ENCODE measurements at places on chromosomes 2 and 18. TPM values are rescaled to one million over a fixed set of nuclear protein-coding genes. Genes with fewer than 3 reads are reported as not detected.

- DNase-seq = peak; percentile 94
Measured at GRCh38 chr18:58201733-58202730, 158.0 kb downstream of the NEDD4L start.

- DNase-seq = peak; percentile 42
Measured at GRCh38 chr18:30889519-30890301, 152.8 kb downstream of the DSC3 start.

- no peak for DNase-seq
Measured at GRCh38 chr18:49364821-49365220, 95.6 kb downstream of the DYM start.

DNA sequence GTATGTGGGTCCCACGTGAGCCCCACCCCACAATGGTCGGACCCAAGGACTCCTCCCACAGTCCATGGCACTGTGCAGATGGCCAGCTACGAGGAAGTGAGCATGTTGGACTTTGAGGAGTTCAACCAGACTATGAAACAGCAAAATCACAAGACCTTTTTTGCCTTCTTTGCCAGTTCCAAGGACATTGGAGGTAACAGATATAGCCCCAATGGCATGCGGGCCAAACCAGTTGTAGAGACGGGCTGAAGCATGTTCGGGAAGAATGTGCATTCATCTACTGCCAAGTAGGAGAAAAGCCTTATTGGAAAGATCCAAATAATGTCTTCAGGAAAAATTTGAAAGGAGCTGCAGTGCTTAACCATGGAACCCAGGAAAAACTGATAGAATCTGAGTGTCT, 12.6 kb downstream of the DNER start:
- no peak for DNase-seq

The UGP2 gene
- total RNA-seq = 45.1 TPM

GRCh38 chr2:88016960-88017779, 823 bp upstream of the RNU2-63P start:
- peak; percentile 68 for DNase-seq

The MDH1B gene
- total RNA-seq = 0.29 TPM

DNA sequence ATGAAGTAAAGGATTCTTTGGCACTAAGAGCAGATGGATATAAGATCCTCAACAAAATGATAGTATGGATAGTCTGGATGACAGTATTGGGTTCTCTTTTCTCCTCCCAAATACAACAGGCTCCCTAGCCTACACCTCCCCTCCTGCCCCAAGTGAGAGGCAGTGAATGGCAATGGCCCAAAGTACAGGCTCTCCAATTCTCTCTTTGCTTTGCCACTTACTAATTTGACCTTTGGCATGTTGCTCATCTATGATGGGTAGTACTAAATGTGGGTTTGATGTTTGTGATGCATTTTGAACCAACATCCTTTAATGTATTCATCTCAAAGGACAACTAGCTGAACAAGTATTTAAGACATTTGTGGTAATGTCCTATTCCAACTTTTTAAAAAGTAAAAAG, 65.9 kb downstream of the EIF5B start:
- no peak for DNase-seq

DNA sequence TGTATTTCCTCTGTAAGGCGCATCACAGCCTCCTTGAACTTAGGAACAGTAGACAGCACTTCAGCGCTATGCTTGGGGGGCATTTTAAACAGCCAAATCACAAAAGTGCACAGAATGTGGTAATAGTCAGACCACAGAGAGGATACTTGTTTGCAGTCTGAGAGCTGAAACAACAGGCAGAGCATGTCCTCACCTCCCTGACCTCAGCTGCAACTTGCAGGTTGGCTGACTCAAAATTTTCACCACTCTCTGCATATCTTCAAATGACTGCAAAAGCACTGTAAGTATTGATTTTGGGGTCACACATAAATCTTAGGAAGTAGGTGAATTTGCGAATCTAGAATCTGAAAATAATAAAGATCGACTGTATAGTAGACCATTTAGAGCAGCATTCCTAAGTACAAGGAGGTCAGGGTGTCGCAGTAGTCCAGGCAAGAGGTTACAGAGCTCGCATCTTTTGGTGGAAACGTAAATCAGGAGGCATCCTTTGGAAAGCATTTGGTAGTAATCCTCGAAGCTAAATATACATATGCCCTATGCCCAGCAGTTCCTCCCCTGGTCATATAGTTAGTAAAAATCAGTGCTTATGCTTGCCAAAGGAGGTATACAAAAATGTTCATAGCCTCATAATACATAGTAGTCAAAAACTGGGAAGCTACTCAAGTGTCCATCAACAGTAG, 108.2 kb upstream of the MYCN start:
- DNase-seq = no peak

The RBM44 gene
- total RNA-seq = 0.32 TPM

The ZNF396 gene
- total RNA-seq = not detected

DNA sequence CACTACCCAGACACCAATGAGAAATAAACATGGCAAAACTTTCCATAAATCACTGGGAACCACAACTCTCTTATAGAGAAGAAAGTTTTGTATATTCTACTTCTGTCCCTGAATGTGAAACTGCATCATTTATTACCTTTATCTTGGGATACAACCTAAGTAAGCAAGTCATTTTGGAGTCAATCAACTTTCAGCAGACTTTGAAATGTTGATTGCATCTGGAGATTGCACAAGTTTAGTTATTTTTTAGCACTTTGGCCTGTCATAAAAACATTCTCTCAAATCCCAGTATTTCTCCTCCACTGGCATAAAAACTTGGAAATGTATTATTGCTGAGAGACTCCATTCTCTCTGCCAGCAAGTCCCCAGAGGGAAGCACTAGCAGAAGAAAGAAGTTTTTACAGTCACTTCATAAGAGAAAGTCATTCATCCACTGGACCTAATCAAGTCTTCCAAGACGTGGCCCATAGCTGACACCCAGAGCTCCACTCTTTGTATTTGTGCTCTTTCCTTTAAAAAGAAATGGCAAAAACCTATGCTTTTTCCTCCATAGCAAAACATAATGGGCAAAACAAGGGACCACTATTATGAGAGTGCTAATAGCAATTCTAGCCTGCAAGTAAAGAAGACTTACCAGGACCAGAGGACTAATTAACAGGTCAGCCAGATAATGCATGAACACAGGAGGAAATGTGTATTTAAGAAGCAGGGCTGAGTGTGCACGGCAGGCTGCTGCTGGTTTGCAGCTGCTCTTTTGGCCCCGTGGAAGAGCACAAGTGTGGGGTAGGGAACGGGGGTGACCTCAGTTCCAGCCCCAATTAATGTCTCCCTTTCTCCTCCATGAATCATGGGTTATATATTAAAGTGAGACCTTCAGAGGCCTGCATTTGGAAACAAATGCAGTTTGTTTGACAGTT, 171.5 kb downstream of the INO80D start:
- DNase-seq = no peak

The FBXO48 gene
- 0.73 TPM for total RNA-seq

DNA sequence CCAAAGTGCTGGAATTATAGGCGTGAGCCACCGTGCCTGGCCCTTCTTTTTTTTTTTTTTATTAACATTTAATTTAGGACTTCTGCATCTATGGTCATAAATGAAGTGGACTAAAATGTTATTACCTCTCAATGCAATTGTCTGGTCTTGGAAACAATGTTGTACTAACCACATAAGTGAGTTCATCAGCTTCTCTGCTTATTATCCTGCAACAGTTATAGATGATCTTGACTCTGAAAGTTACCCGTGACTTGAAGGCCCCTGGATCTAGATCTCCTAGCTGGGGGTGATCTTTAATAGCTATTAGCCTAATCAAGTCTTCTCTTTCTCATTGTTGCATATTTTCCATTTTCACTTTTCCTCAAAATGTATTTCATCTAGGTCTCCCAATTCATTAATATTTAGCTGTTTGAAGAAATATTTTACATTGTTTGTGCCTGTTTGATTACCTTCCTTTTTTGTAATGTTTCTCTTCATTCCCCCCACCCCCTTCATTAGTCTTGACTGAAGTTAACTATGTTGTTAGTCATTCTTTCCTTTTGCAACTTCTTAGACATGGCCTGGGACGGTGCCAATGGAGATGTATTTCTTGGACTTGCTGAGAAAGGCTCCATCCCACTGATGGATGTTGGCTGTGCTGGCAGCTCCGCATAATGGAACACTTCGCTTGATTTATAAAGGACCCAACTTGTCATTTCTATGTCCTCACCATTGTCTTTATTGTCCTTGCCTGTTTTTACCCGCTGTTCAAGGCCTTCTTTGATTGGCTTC, 141.6 kb upstream of the RIOK3 start:
- peak; percentile 83 for DNase-seq

The MYCN gene
- not detected for total RNA-seq

- DNase-seq = peak; percentile 89
Measured at GRCh38 chr18:49016648-49017539, 66.1 kb upstream of the SMAD7 start.

DNA sequence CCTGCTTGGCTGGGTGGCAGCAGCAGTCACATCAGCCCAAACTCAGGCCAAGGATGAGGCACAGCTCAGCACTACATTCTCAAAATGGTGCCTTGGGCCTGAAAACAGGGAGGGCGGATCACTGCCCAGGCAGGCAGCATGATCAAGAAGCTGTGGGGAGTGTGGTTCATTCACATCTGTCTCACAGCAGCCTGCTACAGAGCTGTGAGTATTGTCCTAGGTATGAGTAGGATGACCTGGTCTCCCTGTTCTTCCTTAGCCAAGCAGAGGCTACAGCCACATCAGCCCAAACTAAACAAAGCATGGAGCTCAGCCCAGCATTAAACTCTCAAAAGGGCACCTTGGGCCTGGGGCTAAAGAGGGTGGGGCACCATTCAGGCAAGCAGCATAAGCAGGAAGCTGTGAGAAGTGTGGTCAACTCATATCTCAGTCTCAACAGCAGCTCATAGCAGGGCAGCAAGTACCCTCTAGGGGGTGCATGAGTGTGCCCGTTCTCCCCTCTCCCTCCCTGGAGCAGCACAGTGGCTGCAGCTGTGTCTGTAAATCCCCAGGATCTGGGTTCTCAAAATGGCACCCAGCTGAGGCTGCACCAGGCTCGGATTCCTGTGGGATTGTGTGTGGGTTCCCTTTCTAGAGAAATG, 139.6 kb downstream of the TRABD2A start:
- DNase-seq = peak; percentile 75

All from HT1080 (cell line).